NCI-H2171 (cell line): ENCODE measurements at places on chromosomes 1 and 21.

- DNase-seq = no peak
These were observed 339.9 kb upstream of the TMPRSS15 start for GRCh38 chr21:18743531-18743930.

DNA sequence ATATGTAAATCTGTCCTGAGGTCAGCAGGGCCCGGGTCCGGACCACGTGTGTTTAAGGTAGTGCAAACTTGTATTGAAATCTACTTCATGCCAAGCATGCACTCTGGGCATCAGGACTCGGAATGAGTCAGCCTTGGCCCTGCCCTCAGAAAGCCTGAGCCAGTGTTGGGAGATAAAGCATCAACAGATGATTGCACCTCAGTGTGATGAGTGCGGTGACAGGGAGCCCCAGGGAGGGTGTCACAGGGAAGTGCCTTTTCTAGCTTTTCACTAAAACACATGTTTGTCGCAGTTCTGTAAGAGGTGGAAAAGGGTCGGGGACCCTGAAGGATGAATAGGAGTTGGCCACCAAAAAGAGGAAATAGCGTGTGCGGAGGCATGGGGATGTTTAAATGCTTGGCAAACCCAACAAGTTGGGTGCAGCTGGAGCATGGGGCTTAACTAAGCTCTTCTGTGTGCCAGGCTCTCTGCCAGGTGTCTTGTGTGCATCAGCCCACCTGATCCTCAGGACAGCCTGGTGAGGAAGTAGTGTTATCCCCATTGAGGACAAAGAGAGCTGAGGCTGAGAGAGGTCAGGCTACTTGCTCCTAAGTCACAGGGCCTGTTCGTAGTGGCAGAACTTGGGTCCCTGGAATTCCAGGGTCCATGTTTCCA is 48.2 kb upstream of the EPB41 start:
- DNase-seq = no peak

- DNase-seq = peak; percentile 86
These were observed 10.6 kb downstream of the COL16A1 start for GRCh38 chr1:31693231-31693630.

- no peak for DNase-seq
These were observed 266.4 kb upstream of the TMEM51 start for GRCh38 chr1:14887044-14887566.

- DNase-seq = no peak
These were observed 104.7 kb downstream of the SNX7 start for GRCh38 chr1:98766255-98766654.
